Gastrocnemius medialis (tissue), 4 donors: ENCODE measurements at places on chromosomes 7 and 10. TPM values are rescaled to one million over a fixed set of nuclear protein-coding genes. Genes with fewer than 3 reads are reported as not detected.

DNA sequence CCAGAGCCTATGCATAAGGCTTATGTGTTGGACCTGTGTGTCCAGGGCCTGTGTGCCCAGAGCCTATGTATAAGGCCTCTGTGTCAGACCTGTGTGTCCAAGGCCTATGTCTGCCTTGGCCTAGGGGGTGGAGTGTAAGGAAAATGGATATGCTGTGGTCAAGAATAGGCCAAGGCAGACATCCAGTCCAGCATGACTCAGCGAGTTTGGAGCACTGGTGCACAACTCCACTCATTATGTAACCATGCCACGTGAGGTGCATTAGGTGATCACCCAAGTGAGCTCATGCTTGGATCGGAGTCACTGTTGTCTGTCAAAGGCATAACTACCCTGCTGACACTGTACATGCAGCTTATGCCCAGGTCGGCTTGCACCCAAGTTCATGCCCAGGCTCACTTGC, 238.9 kb downstream of the CACNA2D1 start:
- DNase-seq = peak; percentile 98

GRCh38 chr7:25255611-25256332, 27.5 kb upstream of the NPVF start:
- DNase-seq = no peak

GRCh38 chr10:133115976-133116375, 28.3 kb downstream of the ADGRA1 start:
- DNase-seq = no peak

GRCh38 chr7:94778711-94779459, 123.0 kb upstream of the SGCE start:
- DNase-seq = no peak

DNA sequence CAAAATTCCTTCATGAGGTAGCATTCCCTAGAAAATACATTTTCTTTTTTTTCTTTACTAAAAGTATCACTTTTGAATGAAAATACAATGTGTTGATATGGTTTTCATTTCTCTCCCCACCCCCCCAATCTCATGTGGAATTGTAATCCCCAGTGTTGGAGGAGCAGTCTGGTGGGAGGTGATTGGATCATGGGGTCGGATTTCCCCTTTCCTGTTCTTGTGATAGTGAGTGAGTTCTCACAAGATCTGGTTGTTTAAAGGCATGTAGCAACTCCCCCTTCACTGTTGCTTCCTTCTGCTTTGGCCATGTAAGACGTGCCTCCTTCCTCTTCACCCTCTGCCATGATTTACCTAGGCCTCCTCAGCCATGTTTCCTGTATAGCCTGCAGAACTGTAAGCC, 790.3 kb upstream of the KCND2 start:
- DNase-seq = no peak

GRCh38 chr7:156480671-156481070, 159.9 kb upstream of the RNF32 start:
- DNase-seq = no peak

DNA sequence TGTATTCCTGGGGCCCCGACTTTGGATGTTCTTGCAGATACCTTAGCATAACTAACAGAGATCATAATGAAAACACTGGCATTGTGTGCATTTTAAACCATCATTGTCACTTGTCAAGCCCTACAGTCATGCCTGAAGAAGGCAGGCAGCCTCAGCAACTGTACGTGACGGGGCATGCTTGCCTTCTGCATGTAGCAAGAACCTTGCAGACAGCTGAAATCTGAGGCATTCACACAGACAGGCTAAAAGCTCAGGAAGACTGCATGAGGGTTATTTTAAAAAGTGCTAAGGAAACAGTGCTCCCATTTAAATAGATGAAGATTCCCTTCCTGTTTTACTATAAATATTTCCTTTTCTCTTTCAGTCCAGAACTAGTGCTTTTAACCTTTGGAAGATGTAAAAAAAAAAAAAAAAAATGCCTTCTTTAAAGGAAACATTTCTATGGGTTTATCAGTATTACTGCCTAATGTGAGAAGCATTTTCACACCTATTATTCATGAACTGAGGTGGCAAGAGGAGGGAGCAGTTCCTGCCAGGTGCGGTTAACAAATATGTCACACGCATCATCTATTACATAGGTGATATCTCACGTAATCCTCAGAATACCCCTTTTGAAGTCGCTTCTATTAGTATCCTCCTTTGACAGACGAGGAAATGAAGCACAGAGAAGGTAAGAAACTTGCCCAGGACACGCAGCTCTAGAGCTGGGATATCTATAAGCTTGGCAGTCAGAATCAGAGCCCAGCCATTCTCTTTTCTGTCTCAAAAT, 88.1 kb downstream of the PRKCQ start:
- DNase-seq = no peak

DNA sequence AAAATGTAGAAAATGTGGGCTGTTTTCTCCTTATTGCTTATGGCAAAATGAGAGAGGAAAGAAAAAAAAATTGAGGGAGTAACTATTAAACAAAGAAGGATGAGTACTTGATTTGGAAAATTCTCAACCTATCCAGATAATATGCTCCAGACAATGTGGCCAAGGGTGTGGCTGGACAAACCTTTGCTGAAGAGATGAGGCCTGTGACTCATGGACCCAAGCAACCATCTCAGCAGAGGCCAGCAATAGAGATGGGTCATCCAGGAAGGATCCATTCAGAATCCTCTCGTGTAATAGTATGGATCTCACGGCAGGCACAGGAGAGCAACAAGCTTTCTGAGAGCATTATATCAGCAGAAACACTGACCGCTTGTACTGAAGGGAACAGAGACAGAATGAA, 120.3 kb upstream of the CELF2 start:
- no peak for DNase-seq

Gene HMX2
- total RNA-seq = not detected

Gene LIPF
- total RNA-seq = not detected

Gene GRID2IP
- total RNA-seq = 0.13 TPM
